ENCODE measurements at places on chromosomes 5 and 9.

- no peak for DNase-seq
These were observed 112.8 kb downstream of the DAPK1 start for GRCh38 chr9:87610200-87611155.

DNA sequence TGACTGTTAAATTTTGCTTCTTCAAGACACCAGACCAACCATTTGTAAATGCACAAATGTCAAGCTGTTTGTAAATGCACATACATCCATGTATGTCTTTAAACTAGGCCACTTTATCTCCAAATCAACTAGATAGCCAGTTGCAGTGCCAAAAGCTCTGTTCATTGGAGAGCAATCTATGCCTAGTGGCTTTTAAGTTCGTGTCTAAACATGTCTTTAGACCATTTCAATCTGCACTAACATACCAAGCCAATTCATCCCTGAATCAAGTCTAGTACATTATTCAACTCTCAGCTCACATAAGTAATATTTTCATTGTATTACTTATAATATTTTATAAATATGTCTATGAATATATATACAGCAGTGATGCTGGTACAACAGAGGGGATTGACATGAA is 985.9 kb downstream of the CDH18 start:
- no peak for DNase-seq

- no peak for DNase-seq
These were observed 1.2 kb upstream of the MZB1 start for GRCh38 chr5:139390639-139391569.

GRCh38 chr5:6181147-6181729 is 197.1 kb downstream of the MED10 start:
- DNase-seq: no peak

DNA sequence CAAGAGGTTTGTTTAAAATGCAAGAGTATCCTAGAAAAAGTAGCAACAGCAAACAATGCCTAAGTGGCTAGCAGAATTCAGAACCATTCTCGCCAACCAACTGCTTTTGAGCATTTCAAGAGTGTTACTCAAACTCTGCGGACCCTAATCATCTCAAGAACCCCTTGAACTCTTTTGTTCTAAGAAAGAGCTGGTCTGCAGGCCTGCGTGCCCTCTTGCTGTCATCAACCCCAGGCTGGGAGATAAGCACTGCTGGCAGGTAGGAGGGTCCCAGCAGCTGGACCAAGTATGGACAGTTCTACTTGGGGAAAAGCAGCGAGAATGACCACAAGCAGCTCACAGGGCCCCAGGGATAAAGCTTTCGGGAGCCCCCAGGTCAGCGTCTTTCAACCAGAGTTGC is 38.3 kb downstream of the MYO10 start:
- DNase-seq: no peak

DNA sequence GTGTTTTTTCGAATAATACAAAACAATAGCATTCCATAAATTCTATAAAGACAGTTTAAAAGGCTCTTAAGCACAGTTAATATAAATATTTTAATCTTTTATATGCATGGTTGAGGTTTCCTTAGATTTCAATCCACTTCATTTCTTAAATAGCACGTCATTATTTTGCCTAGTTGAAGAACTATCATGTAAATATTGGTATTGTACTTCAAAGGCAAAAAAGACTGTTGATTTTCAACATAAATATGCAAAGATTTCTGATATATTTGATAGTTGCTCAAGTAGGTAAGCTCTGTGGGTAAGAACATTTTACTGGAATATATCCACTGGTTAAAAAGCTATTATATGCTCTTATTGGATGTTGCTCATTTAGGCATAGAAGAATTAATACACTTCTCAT is 458.6 kb downstream of the NR2F1-AS1 start:
- no peak for DNase-seq

- DNase-seq: no peak
These were observed 141.4 kb downstream of the PRR16 start for GRCh38 chr5:120605325-120606079.

GRCh38 chr5:7756453-7756852 is 94.5 kb downstream of the CFAP90 start:
- no peak for DNase-seq

- DNase-seq: no peak
These were observed 26.9 kb downstream of the PDE4D start for GRCh38 chr5:59866661-59867060.

- no peak for DNase-seq
These were observed 130.3 kb downstream of the CDC42SE2 start for GRCh38 chr5:131394128-131394527.

GRCh38 chr9:85223506-85224125 is 518.1 kb downstream of the AGTPBP1 start:
- no peak for DNase-seq

GRCh38 chr5:54018438-54018837 is 291.9 kb downstream of the ARL15 start:
- DNase-seq: no peak

- no peak for DNase-seq
These were observed 642.1 kb downstream of the KCTD16 start for GRCh38 chr5:144812763-144813162.

DNA sequence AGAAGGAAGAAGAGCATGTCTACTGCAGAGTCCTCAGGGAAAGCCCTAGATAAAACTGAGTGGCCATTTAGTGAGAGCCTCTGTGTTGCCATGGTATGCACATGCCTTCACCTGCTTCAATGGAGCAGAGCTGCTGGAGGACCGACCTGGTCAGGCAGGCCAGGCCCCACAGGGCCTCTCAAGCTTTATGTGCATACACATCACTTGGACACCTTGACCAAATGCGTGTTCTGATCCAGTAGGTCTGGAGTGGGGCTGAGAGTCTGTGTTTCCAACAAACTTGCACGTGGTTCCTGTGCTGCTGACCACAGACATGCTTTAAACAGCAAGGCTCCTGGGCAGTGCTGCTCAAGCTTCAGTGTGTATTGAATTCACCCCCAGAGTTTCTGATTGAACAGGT is 51.4 kb upstream of the SLC2A8 start:
- no peak for DNase-seq

DNA sequence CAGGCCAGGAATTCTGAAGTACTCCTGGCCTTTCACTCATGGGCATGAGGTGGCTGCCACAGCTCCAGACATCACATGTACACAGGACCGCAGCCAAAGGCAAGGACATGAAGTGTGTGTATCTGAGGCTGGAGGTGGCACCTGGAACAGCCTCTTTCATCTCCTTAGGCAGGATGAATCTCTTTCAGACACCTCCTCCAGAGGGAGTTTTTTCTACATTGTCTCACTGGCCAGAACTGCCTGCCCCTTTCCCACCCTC is 142.8 kb downstream of the BARX1 start:
- DNase-seq: no peak

- no peak for DNase-seq
These were observed 92.8 kb downstream of the ZNF354C start for GRCh38 chr5:179152941-179153340.

DNA sequence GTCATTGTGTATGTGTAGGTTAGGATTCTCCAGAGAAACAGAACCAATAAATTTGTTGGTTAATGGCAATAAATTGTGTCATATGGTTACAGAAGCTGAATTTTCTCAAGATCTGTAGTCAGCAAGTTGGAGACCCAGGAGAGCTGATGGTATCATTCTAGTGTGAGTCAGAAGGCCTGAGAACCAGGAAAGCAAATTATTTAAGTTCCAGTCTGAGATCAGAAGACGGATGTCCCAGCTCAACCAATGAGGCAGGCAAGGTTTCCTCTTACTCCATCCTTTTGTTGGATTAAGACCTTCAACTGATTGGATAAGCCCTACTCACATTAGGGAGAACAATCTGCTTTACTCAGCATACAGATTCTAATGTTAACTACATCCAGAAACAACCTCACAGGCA is 656.3 kb downstream of the ANXA1 start:
- no peak for DNase-seq

DNA sequence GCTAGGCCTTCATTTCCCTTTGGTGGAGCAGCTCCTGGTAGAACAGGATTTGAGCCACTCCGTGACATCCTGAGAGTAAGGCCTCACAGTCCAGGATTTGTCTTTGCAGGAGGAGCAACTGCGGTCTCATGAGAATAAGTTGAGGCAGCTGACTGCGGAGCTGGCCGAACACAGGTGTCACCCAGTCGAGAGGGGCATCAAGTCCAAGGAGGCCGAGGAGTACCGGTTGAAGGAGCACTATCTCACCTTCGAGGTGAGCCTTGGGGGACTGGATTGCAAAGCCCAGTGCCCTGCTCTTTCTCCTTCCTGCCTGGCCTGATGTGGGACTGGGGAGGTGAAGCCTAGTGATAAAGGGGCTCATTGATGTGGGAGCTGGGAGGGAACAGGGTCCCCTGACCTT is 44.3 kb downstream of the PSD2 start:
- DNase-seq: no peak

- DNase-seq: no peak
These were observed 77.6 kb upstream of the SEMA6A start for GRCh38 chr5:116652196-116652729.

- DNase-seq: no peak
These were observed 49.1 kb downstream of the HOMER1 start for GRCh38 chr5:79464695-79465332.

DNA sequence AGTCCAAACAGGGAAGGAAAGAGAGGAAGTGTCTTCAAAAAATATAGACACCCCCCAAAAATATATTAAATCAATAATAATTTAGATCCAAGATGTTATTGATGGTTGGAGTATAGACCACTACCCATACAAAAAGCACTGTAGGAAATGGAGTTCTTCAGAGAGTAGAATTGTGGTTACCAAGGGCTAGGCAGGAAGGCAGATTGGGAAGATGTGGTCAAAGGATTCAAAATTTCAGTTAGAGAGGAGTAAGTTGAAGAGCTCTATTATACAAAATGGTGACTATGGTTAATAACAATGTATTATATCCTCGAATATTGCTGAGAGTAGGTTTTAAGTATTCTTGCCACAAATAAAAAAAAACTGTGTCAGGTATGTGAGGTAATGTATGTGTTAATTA is 149.4 kb downstream of the CWC27 start:
- no peak for DNase-seq

GRCh38 chr9:127498298-127498697 is 47.0 kb downstream of the LRSAM1 start:
- no peak for DNase-seq

DNA sequence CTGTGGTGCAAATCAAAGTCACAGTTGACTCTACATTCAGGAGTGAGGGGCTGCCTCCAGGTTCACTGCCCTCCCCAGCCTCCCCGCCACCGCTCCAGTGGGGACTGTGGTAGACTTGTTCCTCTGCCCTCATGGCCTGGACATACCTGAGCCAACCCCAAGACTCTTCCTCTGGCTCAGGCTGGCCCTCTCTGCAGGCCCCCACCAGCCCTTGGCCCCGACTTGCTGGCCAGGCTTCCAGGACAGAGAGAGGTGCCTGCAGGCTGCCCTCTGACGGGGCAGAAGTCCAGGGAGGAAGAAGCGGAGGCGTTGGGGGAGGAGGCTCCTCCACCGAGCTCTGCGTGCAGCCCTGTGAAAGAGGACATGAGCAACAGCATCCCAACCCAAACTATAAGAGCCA is 2.8 kb upstream of the SARDH start:
- DNase-seq: no peak

- DNase-seq: no peak
These were observed 98.5 kb upstream of the S1PR3 start for GRCh38 chr9:88892724-88893123.

GRCh38 chr9:94029932-94030317 is 54.3 kb upstream of the PTPDC1 start:
- DNase-seq: no peak

DNA sequence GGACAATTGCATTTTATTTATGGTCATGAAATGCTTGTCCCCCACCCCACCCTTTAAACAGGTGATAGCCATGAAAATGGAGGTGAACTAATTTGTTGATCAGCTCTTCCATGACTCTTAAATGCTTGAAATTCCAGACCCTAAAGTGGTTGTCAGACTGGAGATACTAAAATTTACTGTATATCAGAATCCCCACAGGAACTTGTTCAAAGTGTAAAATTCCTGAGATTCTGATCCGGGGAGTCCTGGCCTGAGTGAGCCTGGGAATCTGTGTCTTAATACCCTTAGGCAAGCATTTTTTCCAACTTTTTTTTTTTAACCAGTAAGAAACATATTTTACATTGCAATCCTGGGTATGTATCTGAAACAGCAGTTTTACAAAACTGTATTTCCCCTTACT is 4.7 kb downstream of the SKP2 start:
- DNase-seq: no peak

DNA sequence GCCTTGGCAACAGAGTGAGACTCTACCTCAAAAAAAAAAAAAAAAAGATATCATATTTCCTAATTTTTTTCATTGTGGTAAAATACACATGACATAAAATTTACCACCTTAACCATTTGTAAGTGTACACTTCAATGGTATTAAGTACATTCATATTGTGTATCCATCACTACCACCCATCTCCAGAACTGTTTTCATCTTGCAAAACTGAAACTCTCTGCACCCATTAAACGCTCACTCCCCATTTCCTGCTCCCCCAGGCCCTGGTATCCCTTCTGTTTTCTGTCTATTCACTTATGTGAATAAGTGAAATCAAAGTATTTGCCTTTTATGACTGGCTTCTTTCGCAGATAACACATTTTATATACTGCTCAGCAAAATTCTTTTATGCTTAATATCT is 12.8 kb downstream of the LRRC8A start:
- no peak for DNase-seq

DNA sequence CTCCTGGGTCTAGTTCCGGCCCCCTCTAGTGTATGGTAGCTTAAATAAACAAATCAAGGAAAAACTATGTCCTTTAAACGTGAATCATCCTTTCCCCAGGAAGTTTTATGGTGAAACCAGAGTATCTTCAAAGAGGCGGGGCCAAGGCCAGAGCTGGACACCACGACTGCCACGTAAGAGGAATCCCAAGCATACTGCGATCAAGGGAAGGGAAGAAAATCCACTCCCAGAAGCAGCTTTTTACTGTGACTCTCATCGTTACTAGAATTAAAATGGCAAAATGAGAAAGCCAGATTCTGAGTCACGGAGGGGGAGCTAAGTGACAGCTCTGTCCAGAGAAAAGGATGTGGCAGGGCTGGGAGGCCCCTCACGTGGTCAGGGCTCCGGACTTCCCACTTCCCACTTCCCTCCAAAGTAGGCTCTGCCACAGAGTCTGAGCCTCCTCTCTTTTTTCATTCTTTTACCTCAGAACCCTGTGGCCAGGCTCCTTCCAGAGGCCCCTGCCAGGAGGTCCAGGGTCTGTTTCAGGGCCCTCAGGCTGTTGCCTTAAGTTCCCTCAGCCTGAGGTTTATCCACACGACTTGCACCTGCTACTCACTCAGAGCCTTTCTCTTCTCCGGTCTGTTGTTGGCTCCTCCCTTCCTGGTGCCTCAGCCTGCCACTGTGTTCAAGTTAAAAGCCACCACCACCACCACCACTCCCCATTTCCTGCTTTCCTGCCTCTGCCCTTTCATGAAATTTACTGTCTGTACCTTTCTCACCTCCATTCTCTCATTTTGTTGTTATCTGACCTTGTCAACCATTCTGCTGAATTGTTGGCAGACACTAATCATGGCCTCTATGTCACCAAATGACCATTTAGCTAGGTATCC is 1.4 kb upstream of the GLRX start:
- peak; percentile 34 for DNase-seq

- no peak for DNase-seq
These were observed 139.1 kb upstream of the ZNF608 start for GRCh38 chr5:124885490-124885889.
